Bone marrow (tissue), 2 donors: ENCODE measurements at places on chromosomes 5 and 9.

DNA sequence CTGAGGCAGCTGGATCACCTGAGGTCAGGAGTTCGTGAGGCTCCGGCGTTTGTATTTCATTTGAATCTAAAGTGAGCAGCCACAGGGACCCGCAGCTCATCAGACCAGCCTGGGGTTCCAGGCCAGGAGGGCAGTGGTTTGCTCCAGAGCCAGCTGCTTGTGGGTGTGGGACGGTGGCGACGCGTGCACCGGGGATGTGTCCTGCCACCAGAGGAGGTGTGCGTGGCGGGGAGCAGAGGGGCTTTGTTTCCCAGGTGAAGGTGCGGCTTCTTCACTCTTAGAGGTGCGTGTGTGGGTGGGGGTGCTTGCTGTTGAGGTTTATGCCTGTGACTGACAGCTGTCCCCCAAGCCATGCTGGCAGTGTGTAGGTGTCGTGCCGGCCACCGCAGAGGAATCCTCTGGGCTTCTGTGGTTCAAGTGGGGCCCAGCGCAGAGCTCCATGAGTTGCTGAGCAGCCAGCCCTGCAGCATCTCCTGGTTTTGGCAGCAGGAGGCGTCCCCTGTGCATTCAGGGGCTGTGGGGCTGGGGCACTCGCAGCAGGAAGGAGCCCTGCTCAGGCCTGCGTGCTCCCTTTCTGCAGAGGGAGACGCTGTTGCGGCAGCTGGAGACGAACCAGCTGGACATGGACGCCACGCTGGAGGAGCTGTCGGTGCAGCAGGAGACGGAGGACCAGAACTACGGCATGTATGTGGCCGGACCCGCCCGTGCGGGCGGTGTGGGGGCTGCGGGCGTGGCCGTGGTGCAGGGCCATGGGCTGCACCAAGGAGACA, 6.9 kb upstream of the AJM1 start:
- no peak for DNase-seq

DNA sequence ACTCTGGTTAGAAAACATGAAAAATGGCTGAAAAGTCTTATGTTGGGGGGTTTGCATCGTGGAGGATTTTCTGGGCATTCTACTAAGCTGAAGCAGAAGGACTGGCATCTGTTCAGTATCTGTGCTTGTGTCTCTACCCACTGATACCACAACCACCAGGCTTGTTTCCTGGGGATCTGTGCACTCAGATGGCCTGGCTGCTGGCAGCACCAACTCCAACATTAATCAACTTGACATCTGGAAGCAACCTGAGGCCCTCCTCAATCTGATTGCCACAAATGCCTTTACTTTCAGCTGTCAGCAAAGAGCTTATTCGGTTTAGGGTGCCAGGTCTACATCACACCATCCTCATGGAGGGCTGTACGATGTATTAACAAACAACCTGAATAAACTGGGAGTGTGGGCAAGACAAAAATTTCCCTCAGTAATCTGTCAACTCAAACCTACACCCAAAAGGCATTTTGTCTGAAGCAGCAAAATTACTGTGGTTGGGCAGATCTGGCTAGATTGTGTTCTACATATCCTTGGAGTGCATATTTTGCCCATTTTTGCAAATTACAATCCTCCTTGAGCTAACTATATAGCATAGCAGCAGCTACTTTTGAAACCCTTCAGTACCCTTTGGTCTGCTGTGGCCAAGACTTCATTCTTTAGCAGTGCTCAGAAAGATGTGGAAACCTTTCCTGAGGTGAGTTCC, 74.6 kb downstream of the FOXD1 start:
- DNase-seq, result no peak

GRCh38 chr5:41794471-41794870, 75.8 kb downstream of the OXCT1 start:
- no peak for DNase-seq

GRCh38 chr9:124218987-124219461, 38.7 kb upstream of the NEK6 start:
- no peak for DNase-seq

DNA sequence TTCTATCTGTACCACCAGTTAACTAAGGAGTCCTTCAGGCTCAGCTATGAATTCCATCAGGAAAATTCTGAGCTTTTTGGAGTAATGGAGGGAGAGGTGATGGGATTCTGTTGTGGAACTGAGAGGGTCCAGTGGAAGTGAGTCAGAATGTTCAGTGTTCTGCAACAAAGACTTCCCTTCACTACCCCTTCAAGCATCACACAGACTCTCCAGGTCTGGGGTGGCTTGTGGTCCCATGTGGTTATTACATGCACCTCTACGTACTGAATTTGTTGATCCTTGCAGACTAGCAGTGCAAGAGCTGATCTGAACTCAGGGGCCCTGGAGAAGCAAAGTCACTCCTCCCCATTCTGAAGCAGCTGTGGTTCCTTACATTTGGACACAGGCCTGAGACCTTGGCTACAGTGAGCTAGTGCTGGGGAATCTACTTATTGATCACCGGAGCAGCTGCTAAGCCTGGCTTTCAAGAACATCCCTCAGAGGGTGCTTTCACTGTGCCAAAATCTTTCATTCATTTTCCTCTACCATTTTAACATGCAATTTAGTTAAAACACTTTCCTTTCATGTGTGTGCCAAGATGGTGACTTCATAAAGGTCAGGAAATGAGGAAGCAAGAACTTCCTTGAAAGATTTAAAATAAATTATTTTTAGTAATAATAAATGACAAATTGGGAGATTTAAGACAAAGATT, 75.0 kb upstream of the TNC start:
- no peak for DNase-seq

- no peak for DNase-seq
These were observed 58.6 kb downstream of the TMC1 start for GRCh38 chr9:72579880-72580550.

DNA sequence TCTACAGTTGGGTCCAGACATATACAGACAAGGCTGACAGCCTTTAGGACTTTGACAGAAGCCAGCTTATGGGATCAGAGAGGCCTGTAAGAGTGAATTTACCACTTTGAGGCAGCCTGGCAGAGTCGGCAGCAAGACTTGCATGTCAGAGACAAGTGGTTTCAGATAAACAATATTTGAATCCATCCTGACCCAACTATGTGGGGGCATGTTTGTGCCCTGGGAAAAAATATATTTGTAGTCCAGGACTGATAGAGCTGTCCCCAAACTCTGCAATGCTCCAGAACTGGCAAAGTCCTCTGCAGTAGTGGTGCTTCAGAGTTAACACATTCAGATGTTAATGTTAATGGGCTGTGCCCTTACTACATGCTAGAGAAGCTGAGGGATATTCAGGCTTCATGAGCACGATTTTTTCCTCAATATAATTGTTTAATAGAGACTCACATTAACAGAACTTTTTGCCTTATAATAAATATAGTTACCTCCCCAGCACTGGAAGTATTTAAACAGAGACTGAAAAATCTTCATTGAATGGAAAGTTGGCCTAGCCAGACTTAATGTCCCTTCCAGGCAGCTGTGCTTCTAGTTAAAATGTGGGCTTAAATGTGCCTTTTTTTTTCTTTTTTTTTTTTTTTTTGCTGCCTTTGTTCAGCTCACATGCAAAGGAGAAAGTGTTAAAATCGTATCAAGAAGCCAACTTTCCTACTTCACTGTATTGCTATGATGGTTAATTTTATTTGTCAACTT, 42.9 kb downstream of the FEM1C start:
- DNase-seq, result no peak

- no peak for DNase-seq
These were observed 159.3 kb downstream of the SPATA31D1 start for GRCh38 chr9:82147798-82148425.

- no peak for DNase-seq
These were observed 164.2 kb downstream of the ZDHHC21 start for GRCh38 chr9:14529054-14529453.

- DNase-seq, result no peak
These were observed 62.5 kb downstream of the COL23A1 start for GRCh38 chr5:178527458-178528307.
